Bronchial smooth muscle cell (primary cell): ENCODE measurements at places on chromosomes 3 and 15. TPM values are rescaled to one million over a fixed set of nuclear protein-coding genes. Genes with fewer than 3 reads are reported as not detected.

Gene WDR49
- under 0.01 and 0.17 TPM in 2 replicates for total RNA-seq

Gene MON1A
- total RNA-seq: 8.4 and 11.2 TPM in 2 replicates

Gene UNC13C
- not detected in 2 replicates for total RNA-seq

Gene ZNF662
- total RNA-seq: 1.3 and 2.0 TPM in 2 replicates

Gene APBA2
- total RNA-seq: 0.16 and 0.77 TPM in 2 replicates

Gene SCAANT1
- total RNA-seq: not detected in 2 replicates

Gene RYR3
- total RNA-seq: under 0.01 TPM in 2 replicates

Gene AP2M1
- total RNA-seq: 624 and 646 TPM in 2 replicates

Gene CHL1
- total RNA-seq: under 0.01 and 16.2 TPM in 2 replicates

Gene GADL1
- total RNA-seq: 1.1 and 1.9 TPM in 2 replicates

Gene HCN4
- total RNA-seq: under 0.01 TPM in 1 of 2 replicates, not detected in the other

Gene LRRN1
- total RNA-seq: 0.16 TPM in 1 of 2 replicates, not detected in the other

Gene IL5RA
- total RNA-seq: under 0.01 TPM in 1 of 2 replicates, not detected in the other

Gene SYNPR
- total RNA-seq: not detected in 2 replicates

Gene SPATA12
- total RNA-seq: under 0.01 TPM in 1 of 2 replicates, not detected in the other

Gene CFAP91
- 0.34 and 0.47 TPM in 2 replicates for total RNA-seq

Gene EXD1
- total RNA-seq: under 0.01 TPM in 1 of 2 replicates, not detected in the other

Gene MAGEL2
- under 0.01 TPM in 2 replicates for total RNA-seq

Gene DGKG
- total RNA-seq: 2.5 TPM in 1 of 2 replicates, not detected in the other

Gene UPK1B
- total RNA-seq: under 0.01 TPM in 1 of 2 replicates, not detected in the other

Gene CPB1
- total RNA-seq: 0.17 TPM in 1 of 2 replicates, not detected in the other

Gene CX3CR1
- not detected in 2 replicates for total RNA-seq

Gene GHRL
- total RNA-seq: not detected in 2 replicates

Gene CCRL2
- 0.16 TPM in 1 of 2 replicates, not detected in the other for total RNA-seq

Gene PHC3
- 21.9 and 22.2 TPM in 2 replicates for total RNA-seq

Gene CAMK2N2
- total RNA-seq: 0.16 TPM in 1 of 2 replicates, not detected in the other

Gene SEMA3G
- total RNA-seq: 0.26 TPM in 1 of 2 replicates, not detected in the other

Gene SMCO1
- not detected in 2 replicates for total RNA-seq

Gene LINGO1
- not detected in 2 replicates for total RNA-seq

Gene GABPB1
- total RNA-seq: 22.1 and 39.9 TPM in 2 replicates

Gene COL6A5
- total RNA-seq: not detected in 2 replicates

Gene GOLGA6L9
- 1.7 and 2.7 TPM in 2 replicates for total RNA-seq

Gene RPSA
- 1,881 and 1,898 TPM in 2 replicates for total RNA-seq

Gene AGTR1
- total RNA-seq: 1.0 and 2.5 TPM in 2 replicates

Gene ATRIP
- total RNA-seq: 3.3 and 3.6 TPM in 2 replicates

Gene ZSCAN2
- total RNA-seq: 10.9 and 12.2 TPM in 2 replicates

Gene MCTP2
- total RNA-seq: 4.1 and 4.3 TPM in 2 replicates

Gene NCEH1
- 2.7 and 6.0 TPM in 2 replicates for total RNA-seq

Gene FGF7
- 393 and 762 TPM in 2 replicates for total RNA-seq

Gene AHSG
- not detected in 2 replicates for total RNA-seq

Gene ZNF619
- 5.0 and 5.8 TPM in 2 replicates for total RNA-seq

Gene KAT2B
- total RNA-seq: 8.7 and 9.1 TPM in 2 replicates

Gene CACNA2D2
- 0.09 and 0.16 TPM in 2 replicates for total RNA-seq

Gene CHST2
- 4.6 and 5.5 TPM in 2 replicates for total RNA-seq

Gene VIPR1
- total RNA-seq: not detected in 2 replicates

Gene MFSD1
- 130 and 197 TPM in 2 replicates for total RNA-seq

Gene SRGAP3
- 6.0 and 9.8 TPM in 2 replicates for total RNA-seq
